ENCODE measurements at places on chromosomes 11 and 22. TPM values are rescaled to one million over a fixed set of nuclear protein-coding genes. Genes with fewer than 3 reads are reported as not detected.

Gene FLRT1
- total RNA-seq: 0.02 TPM

Gene INPP5J
- 0.24 TPM for total RNA-seq

DNA sequence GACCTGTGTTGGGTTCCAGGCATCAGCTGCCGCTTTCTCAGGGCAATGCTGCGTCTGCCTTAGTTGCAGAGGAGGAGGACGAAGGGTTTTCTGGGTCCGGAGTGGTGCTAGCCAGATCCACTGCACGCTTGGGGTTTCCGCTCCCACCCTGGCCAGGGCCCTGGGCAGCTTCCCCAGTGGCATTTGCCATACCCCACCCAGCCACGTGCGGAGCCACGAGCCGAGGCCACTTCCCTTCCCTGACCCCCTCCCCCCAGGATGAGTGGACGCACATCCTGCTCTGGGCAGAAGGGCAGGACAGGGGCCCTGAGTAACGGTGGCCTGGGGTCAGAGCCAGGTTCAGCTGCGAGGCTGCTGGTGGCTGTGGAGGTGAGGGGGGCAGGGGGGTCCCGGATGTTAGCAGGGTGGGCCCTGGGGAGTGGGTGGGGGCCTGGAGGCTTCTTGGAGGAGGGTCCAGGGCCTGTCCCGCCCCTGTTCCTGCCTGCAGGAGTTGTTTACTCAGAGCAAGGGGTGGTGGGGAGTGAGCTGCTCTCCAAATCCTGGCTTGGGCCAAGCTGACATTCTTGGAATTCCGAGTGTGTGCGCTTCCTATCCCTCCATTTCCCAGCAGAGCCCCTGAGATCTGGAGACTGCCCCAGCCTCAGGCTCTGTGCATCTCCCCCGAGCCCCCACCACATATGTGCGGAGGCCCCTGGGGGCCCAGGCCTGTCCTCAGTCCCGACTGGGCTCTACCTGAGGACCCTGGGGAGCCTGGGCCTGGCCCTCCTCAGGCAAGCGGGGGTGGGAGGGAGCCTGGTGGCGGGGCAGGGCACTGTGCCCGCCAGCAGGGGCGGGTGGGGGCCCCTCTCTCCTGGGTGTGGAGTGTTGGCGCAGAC is 1.4 kb downstream of the TSPAN4 start:
- DNase-seq: peak; percentile 89

GRCh38 chr11:60870276-60870675 is 2.9 kb downstream of the ZP1 start:
- no peak for DNase-seq

All from HepG2 (cell line).